Activated CD4-positive, alpha-beta T cell treated with anti-CD3 and anti-CD28 coated beads, Interleukin-2, amount 50 U/mL, for 4 hours (primary cell): ENCODE measurements at places on chromosomes 1 and 21.
A peak's percentile ranks its signal among the peaks of the same experiment; 100 is the strongest.

GRCh38 chr1:164087906-164088453 lies 471.0 kb upstream of the PBX1 start:
- no peak for DNase-seq

GRCh38 chr1:226427131-226427530 lies 19.2 kb upstream of the PARP1 start:
- DNase-seq = no peak

- DNase-seq = no peak
These were observed 1.8 kb upstream of the LEPR start for GRCh38 chr1:65418522-65419185.

DNA sequence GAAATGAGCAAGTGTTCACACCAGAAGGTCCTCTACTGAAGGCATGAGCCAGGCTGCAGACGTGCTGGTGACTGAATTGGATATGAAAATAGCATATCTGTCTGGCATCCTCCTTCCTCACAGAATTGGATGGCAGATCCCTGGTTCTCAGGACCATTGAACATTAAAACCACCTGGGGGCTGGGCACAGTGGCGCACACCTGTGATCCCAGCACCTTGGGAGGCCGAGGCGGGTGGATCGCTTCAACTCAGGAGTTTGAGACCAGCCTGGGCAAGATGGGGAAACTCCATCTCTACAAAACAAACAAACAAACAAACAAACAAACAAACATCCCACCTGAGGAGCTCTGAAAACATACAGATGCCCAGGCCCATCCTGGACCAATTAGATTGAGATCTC lies 23.4 kb downstream of the TEX35 start:
- DNase-seq = no peak

- no peak for DNase-seq
These were observed 21.6 kb downstream of the AK5 start for GRCh38 chr1:77303387-77303786.

DNA sequence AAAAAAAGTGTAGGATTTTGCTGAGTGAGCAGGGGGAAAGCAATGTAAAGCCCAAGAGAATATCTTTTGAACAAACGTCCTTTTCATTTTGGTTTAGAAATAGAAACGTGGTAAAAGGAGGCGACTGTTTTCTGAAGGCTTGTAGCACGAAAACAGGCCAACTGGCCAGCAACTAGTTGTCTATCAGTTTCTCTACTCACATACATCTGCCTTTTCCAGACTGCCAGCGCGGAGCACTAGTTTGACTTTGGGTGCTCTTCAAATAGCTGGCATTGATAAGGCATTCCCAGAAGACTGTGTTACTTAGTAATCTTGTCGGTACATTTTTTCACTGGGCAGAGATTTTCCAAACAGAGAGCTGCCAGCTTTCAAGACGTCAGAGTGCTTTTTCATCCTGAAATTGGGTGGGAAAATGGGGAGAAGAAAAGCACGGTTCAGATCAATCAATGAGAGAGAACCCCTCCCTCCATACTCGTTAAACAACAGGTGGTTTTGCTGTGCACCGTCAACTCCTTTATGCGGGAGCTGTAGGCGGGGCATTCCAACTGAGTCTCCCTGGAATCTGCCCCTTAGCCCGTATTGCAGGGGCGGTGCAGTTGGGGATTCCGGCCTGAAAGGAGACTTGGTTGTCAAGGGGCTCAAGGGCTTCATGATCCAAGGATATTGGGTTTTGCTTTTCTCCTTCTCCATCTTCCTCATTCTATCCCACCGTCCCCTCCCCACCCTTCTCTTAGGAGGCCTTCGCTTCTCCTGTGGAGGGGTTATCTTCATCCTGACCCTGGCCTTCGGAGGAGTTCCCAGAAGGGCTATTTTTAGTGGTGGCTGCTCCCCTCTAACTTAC lies 884 bp upstream of the LRRC8C start:
- DNase-seq = no peak

GRCh38 chr1:83998205-83998497 lies 781 bp downstream of the TTLL7 start:
- DNase-seq = no peak

GRCh38 chr1:2553871-2554620 lies 2.1 kb upstream of the TNFRSF14 start:
- DNase-seq = no peak

GRCh38 chr1:66048011-66048410 lies 255.3 kb downstream of the PDE4B start:
- no peak for DNase-seq

GRCh38 chr1:156889802-156890580 lies 3.5 kb upstream of the PEAR1 start:
- DNase-seq = peak; percentile 32

- DNase-seq = no peak
These were observed 44.3 kb downstream of the PEX14 start for GRCh38 chr1:10519016-10519417.

DNA sequence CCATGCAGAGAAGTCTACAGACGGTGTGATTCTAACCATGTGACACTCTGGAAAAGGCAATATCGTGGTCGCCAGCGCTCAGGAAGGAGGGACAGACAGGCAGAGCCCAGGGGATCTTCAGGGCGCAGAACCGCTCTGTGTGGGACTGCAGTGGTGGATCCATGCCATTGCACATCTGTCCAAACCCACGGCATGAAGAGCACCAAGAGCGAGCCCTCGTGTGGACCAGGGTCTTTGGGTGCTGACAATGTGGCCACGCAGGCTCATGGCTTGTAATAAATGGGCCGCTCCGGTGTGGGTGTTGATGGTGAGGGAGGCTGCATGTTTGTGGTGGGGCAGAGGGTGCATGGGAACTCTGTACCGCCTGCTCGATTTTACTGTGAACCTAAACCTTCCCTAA lies 25.3 kb upstream of the POFUT2 start:
- no peak for DNase-seq

DNA sequence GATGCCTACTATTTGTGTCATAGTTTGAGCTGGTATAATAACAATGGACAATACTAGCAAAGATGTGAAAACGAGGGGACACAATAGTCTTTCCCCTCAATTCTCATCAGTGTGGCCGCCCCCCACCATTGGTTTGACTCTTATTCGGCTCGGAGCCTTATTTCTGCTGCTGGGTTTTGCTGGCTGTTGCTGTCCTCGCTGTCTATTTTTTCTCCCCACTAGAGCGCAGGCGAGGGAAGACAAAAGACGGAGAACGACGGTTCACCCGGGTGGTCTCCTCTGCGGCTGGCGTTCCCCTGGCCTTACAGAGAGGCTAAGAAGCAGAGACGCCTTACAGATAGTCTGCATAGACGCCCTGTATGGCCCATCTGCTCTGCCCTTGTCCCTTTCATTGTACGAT lies 19.4 kb downstream of the CLIC6 start:
- DNase-seq = no peak

- DNase-seq = no peak
These were observed at the start of gene PODN for GRCh38 chr1:53061859-53062707. PODN (plus strand) TSS chr1:53062213; CDS start chr1:53069856, 7,643 bp downstream.

DNA sequence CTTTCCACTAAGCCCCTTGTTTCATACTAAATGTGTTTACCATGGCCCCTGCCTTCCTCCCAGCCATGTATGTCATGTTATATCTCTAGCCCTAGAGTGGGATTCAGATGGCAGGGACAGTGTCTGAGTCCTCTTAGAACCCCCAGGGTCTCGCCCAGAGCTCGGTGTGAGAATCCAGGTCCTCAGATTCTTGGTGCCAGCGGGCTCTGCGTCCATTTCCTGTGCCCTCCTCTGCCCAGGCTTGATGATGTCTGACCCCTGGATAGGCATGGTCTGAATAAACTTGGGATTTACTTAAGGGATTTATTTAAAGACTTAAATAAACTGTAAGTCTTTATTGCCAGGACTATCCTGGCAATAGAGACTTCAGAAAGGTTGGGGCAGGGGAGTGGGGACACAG lies 6.2 kb upstream of the KISS1 start:
- DNase-seq = no peak

DNA sequence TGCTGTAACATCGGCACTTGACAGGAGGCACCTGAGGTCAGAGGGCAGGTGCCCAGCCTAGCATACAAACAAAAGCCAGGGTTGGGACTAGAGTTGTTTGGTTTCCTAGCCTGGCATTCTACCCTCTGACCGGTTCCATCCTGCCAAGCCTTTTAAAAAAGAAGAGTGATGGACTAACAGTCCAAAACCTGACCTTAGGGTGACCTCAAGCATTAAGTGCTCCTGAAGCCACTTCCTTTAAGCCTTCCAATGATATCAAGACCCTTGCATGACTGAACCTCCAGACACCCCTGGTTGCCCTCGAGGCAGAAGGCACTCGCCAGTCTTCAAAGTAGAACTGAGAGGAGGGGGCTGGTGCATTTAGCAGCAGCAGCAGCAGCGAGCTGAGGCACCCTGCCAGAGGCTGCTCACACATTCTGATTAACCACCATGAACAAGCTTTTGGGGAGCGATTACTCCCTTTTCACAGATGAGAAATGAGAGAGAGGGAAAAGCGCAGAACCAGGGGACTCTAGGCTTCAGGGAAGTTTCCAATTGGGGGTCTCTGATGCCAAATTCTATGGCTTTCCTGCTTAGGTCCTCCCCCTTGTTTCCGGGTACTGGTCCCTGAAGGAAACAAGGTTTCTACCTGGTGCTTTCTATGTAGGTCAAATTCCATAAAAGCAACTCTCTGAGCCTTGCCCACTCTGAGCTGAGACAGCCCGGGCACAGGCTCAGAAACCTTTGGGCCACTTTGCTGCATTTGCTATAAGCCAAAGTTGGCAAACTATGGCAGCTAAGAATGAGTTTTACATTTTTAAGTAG lies 9.2 kb downstream of the SLC2A1 start:
- DNase-seq = no peak

DNA sequence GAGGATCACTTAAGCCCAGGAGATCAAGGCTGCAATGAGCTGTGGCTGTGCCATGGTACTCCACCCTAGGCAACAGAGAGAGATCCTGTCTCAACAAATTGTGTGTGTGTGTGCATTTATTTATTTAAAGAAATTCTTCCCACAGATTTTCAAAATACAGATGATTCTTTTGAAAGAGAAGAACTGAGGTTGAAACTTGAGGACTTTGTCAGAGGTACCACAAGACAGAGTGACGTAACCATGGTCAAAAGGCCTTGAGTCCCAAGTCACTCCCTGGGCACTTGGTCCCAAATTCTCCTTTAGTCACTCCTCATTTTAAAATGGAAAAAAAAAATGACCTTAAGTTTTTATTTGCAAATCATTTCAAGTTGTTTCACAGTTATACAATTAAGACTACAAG lies 57.4 kb downstream of the TIAM1 start:
- no peak for DNase-seq

DNA sequence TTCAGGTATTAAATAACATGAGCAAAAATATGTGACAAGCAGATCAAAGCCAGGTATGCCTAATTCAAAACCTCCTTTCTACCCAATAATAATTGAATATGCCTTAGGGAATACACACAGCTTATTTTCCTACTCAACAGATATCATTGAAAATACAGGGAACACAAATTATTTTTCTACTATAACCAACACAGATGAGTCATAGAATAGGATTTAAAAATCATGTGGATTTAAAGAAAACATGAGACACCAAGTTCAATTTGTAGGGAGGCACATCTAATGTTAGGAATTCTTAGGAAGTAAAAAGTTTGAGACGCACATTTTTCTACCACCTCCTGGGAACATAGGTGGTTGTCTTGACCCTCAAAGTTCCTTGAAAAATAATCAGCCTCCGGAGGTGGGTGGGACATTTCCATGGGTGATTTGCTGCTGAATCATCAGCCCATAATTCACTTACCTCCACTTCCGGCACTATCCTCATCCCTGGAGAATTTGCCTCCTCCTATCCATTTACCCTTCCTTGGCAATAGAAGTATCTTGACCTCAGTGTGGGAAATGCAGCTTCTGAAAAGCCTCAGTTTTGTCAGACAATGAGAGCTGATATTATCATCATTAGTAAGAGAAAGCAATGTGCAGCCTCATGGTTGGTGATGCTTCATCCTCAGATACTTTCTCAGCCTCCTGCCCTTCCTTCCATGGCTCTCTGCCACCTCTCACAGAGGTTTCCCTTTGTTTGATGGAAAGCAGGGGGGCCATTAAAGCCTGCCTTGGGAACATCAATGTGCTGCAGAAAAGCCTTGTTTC lies 33.5 kb upstream of the RGS4 start:
- no peak for DNase-seq

DNA sequence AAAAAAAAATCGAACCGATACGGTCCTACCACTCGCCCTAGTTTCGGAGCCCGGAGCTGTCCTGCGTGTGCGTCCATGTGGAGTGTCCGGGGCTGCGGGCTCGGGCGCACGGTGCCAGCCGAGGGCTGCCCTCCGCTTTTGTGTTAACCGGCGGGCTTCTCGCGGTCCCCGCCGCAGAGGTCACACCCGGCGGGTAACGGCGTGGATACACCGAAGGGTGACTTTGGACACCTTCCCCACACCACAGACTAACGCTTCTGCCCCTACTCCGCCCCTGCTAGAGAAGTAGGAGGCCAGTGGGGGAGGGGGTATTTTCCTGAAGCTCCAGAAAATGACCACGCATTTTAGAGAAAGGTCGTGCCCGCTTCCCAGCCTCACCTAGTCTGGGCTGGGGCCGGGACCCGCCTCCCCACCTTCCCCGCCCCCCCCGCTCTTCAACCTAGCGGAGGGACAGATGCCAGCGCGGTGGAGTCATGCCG lies 609 bp upstream of the ATF3 start:
- no peak for DNase-seq

DNA sequence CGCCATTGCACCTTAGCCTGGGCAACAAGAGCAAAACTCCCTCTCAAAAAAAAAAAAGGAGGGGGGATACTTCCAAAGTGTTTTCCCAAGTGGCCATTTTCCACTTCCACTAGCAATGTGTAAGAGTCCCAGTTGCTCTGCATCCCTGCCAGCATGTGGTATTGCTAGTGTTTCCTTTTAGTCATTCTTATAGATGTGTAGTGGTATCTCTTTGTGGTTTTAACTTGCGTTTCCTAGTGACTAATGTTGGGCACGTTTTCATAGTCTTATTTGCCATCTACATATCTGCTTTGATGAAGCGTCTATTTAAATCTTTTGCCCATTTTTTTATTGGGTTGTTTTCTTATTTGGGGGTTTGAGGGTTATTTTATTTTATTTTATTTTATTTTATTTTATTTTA lies 31.1 kb downstream of the INAVA start:
- DNase-seq = no peak

DNA sequence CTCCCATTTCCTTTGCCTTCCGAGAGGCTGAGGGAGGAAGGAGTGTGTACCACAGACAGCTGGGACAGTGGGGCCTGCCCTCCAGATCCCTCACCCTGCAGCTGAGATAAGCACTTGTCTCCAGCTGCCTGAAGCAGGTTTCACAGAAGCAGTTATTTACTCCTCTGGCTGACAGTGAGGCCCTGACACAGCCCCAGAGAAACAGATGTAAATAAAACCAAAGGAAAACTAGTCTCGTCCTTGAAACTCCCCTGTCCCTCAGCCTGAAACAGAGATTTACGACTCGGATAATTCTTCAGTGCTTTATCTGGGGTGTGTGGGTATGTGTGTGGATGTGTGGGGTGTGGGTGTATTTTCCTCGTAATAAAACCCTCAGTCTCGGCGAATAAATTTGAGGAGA lies 181.1 kb downstream of the IGSF21 start:
- no peak for DNase-seq
